ENCODE measurements at places on chromosomes 12 and 14.

- DNase-seq, result no peak
Observed at GRCh38 chr14:92906823-92907222, 16.1 kb upstream of the CHGA start.

DNA sequence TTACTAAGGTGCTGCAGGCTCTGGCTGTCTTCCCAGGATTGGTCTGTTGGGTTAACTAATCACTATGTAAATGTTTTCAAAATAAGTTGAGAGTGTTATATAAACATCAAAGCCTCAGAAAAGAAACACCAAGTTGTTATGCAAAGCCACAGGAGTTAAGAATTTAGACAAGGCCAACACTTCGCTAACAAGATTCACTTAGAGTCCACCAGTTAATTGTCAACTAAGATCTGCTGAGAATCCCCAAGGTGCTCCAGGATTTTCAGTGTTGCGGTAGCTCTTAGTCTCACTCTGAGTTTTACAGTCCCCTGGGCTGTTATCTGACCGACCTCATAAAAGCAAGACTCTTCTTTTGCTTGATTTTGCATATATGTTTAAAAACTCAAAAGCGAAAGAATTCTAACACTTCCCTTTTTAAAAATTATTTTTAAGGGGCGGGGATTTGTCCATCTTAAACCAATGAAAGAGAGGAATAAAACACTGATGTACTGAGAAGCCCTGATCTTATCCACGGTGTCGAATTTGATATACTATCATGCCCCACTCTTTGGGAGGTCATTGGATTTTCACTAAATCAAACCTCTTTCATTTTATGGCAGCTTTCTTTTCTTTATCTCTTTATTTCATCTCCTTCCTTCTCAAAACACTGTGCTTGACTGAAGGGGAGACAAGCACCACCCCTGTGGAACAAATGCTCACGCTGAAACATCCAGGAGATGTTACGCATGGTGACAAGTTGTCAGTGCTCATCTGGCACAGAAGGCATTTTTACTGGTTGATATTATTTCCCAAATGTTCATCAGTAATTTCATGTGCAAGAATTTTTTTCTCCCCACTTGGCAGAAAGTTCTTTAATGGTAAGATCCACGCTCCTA is 7.0 kb downstream of the NIN start:
- DNase-seq, result no peak

DNA sequence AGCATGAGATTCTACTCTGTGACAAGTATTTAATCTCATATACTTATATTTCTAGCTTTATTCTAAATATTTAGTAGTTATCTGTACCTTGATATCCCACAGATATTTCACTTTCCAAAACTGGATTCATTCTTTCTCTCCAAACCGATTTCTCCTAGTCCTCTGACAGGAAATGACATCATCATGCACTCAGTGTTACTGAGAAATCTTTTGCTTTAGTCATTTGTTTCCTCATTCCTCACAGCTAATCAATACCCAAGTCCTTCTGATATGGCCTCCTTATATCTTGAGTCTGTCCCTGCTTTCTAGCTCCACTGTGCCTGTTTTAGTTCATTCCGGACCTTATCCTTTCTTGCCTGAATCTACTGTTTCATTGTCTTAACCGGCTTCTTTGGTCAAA is 39.4 kb upstream of the E2F7 start:
- DNase-seq, result no peak

- no peak for DNase-seq
Observed at GRCh38 chr12:12671850-12672660, 23.9 kb downstream of the GPR19 start.

DNA sequence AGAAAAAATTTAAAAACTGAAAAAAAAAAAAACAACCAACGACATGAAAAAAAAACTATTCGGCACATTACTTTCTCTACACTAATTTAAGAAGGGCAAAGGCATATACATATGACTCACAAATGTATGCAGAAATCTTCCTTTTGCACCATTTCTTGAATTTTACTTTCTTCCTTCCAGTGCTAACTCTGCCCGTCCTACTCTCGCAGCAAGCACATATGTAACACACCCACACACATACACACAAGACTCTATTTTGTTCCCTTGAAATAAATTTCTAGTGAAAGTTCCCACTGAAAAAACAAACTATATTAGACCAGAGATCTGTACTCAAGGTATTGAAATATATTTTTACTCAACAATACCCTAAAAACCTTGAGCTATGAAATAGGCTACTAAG is 14.6 kb downstream of the BTG1 start:
- DNase-seq, result no peak

GRCh38 chr12:62934239-62934798 is 631 bp downstream of the PPM1H start:
- DNase-seq, result peak; percentile 2

GRCh38 chr14:96739200-96739910 is 57.8 kb upstream of the VRK1 start:
- no peak for DNase-seq

GRCh38 chr14:69013943-69014782 is 35.1 kb upstream of the ACTN1 start:
- DNase-seq, result peak; percentile 71

DNA sequence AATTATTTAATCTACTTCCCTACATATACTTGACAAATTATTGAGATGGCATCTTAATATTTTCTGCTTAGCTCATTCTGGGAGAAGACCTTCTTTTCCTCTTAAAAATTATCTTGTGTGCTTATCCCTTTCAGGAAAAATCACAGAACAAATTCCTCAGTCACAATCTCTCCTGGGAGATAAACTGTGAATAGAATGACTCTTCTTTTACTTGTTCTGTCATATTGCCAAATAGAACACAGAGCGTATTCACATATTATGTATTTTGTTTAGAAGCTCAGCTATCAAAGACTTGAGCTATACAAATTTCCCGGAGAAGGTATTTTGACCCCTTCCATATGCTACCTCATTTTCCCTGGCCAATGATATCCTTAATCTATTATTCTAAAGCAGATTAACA is 146.7 kb downstream of the TMEM117 start:
- DNase-seq, result no peak

DNA sequence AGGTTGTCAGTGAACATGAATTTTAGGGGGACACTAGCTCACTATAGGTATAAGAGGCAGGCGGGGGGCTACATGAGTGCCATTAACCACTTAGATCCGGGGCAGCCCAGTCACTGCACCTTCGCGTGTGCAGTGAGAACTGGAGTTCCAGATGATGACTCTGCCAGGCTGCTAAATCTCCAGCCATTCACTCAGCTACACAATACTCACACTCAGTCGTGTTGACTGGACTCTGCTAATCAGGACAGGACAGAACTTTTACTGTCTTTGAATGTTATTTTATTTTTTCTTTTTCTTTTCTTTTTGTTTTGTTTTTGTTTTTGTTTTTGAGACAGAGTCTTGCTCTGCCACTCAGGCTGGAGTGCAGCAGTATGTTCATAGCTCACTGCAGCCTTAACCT is 465.6 kb downstream of the AACS start:
- DNase-seq, result no peak

DNA sequence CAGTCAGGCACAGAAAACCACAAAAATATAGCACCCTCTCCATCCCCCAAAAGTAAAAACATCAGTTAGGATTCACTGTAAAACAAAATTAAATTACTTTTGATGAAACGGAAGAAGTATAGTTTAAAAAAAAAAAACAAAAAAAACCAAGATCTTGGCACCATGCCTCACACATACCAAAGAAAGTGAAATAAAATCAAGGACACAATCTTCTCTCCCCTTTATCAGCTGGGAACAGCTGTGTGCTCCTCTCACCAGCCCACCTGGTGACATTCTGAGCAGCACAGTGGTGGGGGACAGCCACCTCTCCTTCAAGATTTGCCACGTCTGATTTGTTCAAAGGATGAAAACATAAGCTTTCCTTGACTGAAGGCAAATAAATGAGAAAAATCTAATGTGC is 55.5 kb downstream of the ESR2 start:
- no peak for DNase-seq

GRCh38 chr14:99609245-99610170 is 5.5 kb upstream of the CCDC85C start:
- no peak for DNase-seq

DNA sequence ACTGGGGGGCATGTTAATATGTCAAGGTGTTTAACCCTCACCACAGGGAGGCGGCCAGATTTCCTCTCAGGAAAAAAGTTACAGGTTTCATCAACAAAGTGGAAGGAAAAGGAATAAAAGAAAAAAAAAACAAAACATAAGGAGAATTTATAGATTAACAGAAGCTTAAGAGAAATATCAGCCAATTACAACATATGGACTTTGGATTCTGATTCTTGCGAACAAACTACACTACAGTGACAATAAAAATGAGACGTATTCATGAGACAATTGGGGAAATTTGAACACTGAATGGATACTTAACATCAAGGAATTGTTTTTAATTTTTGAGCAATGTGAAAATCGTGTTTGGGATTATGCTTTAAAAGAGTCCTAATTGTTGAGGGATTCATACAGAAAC is 60.4 kb downstream of the CALM1 start:
- no peak for DNase-seq

- no peak for DNase-seq
Observed at GRCh38 chr12:45208604-45209487, 7.0 kb upstream of the ANO6 start.

Measured in CD4-positive, alpha-beta T cell treated with Interleukin-1 beta for 1 hour (primary cell).